ENCODE measurements at places on chromosomes 11 and 22.

DNA sequence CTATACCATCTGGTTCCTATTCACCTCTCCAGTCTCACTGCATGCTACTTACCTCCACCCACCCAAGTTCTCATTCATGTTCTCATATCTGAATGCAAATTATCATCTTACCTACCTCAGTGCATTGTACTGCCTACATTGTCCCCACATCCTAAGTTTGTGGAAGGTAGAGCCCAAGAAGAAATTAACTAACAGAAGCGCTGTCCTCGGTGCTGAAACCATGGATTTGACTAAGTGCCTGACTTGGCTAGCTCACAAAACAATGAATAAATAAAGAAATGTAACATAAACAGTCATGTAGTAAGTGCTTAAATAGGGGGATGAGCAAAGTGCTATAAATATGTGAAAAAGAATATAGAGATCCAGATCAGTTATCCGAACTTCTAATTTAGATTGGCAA lies 63.2 kb downstream of the GRIA4 start:
- DNase-seq: no peak

DNA sequence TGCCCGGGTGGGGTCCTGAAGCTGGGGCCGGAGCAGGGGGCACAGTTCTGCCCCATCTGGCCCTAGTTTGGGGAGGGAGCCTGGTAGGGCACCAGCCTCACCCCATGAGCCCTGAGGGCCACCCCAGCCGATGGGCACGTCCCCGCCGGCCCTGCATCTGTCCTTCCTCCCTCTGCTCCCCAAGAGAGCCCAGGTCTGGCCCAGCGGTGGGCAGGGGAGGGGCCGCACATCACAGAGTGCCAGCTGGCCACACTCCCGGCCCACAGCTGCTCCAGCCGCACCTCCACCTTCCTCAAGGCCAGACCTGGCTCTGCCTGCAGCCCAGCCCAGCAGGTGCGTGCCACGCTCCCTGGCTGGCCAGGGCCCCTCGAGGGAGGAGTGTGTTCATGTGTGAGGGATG lies 21.6 kb downstream of the BRSK2 start:
- no peak for DNase-seq

- no peak for DNase-seq
Measured at GRCh38 chr22:34055525-34056200, 135.4 kb upstream of the LARGE1 start.

- no peak for DNase-seq
Measured at GRCh38 chr11:133864756-133865155, 19.4 kb upstream of the SPATA19 start.

GRCh38 chr11:130246738-130247137 lies 68.0 kb downstream of the ZBTB44 start:
- peak; percentile 78 for DNase-seq

GRCh38 chr22:46803936-46804335 lies 41.5 kb downstream of the TBC1D22A start:
- DNase-seq: no peak

- DNase-seq: peak; percentile 81
Measured at GRCh38 chr11:43327987-43328386, 16.2 kb downstream of the API5 start.

GRCh38 chr22:32701034-32701433 lies 100.5 kb upstream of the TIMP3 start:
- DNase-seq: no peak

DNA sequence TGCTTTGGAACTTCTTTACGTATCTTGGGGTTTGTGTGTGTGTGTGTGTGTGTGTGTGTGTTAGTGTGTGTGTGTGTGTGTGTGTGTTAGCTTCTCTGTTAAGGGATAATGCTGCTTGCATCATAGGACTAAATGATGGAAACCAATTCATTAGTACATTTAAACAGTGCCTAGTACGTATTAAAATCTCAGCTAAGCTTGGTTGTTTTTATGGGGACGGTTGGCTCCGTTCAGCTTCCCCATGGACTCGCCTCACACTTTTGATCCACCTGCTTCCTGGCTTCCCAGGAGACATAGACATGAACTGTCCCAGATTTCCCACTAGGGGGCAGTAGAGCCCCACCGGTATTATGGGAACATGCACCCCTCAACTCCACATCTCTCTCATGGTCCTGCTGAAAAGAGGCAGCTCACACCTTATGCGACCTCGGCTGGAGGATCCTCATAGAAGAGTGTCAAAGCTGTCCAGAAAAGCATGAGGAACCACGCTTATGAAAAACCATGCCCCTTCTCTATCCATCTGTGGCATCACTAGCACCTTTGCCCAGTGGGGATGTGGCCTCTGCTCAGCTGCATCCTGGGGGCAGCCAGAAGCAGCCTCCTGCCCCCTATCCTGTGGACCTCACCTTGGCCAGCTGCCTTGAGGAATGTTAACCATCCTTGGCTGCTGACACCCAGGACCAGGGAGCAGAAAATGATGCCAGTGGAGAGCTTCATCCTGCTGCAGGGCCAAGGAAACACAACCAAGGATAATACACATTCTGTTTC lies 9.7 kb upstream of the SAAL1 start:
- DNase-seq: peak; percentile 92

DNA sequence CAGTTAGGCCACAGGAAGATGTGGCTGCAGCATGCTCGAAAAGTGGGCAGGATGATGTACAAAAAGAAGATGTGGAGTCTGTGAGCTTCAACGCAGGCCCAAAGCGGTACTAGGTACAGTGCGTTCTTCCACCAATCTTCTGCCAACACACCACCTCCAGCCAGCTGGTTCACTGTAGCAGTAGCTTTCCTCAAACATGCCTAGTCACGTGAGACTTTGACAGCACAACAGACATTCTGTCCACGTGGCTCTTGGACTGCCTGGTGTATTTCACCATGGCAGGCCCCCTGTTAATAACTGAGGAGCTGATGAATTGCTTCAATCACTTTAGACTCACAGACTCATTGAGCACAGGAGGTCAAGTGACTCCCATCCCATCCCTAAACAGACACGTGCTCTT lies 14.1 kb downstream of the SYN3 start:
- DNase-seq: no peak

DNA sequence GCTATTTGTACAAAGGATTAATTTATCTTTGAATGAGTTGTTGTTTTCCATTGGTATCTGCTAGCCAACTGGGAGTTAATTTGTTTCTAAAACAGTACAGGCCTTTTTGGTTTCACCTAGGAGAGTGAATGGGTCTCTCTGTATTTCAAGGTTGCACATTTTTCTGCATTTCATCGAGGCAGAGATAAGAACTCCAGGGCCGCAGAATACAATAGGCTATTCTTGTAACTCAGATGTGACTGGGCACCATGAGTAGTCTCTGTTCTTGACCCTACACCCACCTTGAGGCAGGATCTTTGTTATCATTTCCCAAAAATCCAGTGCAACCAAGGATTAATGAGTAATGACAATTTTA lies 51.7 kb upstream of the OR9Q1 start:
- no peak for DNase-seq

- peak; percentile 72 for DNase-seq
Measured at GRCh38 chr22:24185001-24185500, 3.8 kb downstream of the SUSD2 start.

DNA sequence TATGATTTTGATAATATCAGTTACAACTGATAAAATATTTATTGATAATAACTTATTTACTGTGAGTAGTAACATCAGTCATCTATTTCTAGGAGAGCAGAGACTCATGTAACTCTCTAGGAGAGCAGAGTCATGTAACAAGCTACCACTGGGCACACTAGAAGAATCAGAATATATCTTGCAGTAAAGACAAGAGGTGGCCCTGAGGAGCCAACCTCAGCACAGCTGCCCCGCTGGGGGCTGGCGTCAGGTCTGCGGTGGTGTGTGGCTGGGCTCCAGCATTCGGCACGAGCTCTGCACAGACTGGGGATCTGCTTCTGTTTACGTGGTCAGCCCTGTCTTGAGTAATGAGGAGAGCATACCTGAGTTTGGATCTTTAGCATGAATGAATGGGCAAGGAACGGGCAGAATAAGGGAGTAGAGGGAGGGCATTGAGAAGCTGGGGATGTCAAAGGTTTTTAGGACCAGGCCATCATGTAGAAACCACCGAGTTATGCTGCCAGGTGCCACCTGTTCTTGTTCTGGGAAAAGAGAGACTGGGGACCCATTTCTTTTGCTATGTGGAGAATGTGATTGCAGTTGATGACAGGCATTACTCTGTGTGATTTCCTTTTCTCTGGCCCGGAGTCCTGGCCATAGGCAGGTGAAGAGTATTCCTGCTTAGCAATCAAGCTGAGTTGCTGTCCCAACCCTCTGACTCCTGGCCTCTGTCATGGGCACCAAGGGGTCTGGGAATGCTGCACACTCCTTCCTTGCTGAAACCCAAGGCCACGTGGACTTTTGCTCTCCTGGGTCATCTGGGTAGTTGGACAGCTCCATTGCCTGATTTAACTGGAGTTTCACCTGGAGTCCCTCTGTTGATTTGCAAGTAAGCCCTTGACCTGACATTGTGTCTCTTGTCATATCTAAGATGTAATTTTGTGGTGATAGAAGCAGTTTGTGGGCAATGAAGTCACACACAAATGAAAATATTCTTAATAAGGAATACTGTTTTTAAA lies 50.9 kb upstream of the HEPHL1 start:
- DNase-seq: no peak

- peak; percentile 22 for DNase-seq
Measured at GRCh38 chr11:56670984-56671383, 7.5 kb downstream of the OR5AR1 start.

GRCh38 chr22:33835265-33835664 lies 85.0 kb downstream of the LARGE1 start:
- no peak for DNase-seq

Measured in osteoblast (primary cell).